ENCODE measurements at places on chromosomes 11 and 22.

- DNase-seq = no peak
Observed at GRCh38 chr11:23995891-23996290, 501.0 kb upstream of the LUZP2 start.

GRCh38 chr22:43880541-43880991 is 11.2 kb downstream of the PNPLA5 start:
- no peak for DNase-seq

GRCh38 chr22:24011735-24012068 is 598 bp downstream of the CABIN1 start:
- no peak for DNase-seq

GRCh38 chr11:65962141-65962564 is 619 bp downstream of the SART1 start:
- no peak for DNase-seq

DNA sequence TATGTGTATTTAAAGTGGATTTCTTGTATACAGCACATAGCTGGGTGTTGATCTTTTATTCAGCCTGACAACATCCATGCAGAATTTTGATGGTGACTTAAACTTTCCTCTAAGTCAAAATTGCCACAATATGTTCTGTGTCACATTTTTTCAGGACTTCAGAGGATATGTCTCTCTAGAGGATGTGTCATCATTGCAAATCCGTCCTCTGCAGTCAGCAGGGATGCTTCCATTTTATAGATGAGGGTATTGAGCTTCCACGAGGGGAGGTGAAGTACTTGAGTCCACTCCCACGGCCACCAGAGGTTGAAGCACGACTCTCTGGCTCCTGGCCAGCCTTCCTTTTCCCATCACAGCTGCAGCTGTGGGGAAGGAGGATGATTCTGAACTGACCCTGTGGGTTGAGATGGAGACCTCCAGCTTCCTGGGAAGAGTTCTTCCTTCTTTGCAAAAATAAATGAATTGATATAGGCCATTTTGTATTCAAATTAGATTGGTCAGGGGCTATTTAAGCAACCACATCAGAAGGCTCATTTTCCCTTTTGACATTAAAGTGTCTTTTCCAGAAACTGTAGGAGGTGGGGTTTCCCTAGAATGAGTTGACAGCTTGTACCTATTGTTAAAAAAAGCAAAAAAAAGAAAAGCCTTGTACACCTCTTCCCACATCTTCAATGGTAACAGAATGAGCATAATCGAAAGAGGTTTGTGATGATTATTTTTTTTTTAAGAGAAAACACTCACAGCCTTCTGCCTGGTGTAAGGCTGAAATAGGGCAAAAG is 55.2 kb upstream of the MYEOV start:
- DNase-seq = no peak

DNA sequence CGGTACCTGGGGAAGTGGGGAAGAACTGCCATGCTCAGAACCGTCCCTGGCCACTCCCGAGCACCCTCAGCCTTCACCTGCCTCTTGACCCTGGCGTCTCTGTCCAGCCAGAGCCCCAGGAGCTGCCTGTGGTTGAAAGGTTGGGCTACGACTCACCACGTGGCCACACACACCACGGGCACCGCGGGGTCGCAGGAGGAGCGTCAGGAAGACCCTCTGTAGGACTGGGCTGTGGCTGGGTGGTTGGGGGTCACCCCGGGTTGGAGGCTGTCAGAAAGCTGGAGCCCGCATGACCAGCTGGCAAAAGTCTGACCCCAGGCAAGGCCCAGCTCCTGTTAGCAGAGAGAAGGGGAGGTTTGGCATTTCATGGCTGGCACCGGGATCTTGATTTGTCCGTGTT is 11.5 kb downstream of the KRTAP5-5 start:
- no peak for DNase-seq

DNA sequence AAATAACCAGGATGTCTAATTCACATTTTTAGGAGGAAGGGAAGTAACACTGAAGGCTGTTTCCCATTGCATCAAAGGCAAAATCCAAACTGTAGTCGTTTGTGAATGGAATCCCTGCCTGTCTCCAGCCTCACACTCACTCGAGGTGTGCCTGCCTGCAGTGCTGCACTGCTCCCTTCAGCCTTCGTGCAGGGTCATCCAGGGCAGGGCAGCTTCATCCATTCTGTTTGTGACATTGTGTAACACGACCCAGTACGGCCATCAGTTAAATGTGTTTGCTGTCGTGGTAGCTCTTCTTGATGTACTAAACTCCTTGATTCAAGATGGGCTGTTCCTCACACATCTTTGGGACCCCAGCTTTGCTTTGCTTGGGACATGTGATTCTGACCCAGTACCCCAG is 34.3 kb downstream of the LDLRAD3 start:
- no peak for DNase-seq

Data from nucleus accumbens (tissue), 56 donors.